ENCODE measurements at places on chromosomes 6 and 20.

DNA sequence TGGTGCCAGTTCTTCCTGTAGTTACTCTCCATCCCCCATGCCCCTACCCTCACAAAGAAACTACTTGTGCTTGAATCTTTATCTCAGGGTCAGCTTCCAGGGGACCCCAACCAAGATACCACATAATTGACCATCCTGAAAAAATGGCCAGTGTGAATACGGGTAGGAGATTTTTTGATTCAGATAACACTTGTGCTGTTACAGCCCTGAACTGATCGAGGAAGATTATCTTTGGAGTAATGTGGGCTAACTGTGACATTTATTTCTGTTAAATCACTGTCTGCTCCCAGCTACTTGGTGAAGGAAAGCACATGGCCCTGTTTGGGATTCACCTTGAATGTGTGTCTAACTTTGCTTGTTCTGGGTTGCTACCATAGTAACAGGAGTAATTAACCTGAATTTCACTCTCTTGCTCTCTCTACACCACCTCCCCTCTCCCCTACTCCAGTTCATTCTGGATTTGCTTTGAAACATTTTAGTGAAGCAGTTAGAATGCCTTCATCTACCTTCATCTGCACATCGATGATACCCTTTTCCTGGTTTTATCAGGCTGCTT lies 219.6 kb upstream of the CHD6 start:
- no peak for DNase-seq

GRCh38 chr20:24991897-24992486 lies 559 bp downstream of the APMAP start:
- DNase-seq = no peak

DNA sequence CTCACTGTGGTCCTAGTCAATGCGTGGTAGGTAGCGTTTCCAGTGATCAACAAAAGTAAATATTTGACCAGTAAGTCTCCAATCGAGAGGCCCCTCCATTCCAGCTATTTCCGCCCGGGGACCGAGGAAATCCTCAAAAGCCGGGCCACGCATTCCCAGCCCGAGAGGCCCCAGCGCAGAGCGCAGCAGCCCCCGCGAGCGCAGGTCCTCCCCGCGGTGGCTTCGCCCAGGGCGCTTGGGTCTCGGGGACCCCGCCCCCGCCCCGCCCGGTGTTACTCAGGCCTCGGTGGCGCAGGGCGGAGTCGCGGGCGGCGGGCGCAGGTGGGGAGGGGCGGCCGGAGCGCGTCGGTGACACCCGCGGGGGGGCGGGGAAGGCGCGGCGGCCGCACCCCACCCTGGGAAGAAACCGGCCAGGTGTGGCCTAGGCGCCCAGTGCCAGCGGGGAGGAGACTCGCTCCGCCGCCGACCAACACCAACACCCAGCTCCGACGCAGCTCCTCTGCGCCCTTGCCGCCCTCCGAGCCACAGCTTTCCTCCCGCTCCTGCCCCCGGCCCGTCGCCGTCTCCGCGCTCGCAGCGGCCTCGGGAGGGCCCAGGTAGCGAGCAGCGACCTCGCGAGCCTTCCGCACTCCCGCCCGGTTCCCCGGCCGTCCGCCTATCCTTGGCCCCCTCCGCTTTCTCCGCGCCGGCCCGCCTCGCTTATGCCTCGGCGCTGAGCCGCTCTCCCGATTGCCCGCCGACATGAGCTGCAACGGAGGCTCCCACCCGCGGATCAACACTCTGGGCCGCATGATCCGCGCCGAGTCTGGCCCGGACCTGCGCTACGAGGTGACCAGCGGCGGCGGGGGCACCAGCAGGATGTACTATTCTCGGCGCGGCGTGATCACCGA lies at the start of gene DSP:
Gene DSP (plus strand): TSS at position 497 of the 890 bp plus-strand sequence. CDS start 245 bp downstream, at position 742.
- peak; percentile 39 for DNase-seq

DNA sequence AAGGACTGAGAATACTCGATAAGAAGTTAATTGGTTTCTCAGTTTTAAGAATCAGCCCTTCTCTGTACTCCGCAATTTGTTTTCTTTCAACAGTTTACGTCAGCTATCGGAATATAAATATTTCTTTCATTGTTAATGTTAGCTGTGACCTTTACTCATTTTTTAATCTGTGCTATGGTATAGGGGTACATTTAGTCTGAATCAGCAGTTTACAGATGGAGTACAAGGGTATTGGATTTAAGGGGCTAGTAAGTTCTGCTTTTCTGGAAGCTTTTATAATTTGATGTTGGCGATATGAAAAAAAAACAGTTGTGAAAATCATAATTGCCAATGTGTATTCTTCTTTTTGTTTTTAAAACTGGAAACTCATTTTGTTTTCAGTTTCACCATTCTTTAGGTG lies 23.0 kb downstream of the FAM135A start:
- no peak for DNase-seq

DNA sequence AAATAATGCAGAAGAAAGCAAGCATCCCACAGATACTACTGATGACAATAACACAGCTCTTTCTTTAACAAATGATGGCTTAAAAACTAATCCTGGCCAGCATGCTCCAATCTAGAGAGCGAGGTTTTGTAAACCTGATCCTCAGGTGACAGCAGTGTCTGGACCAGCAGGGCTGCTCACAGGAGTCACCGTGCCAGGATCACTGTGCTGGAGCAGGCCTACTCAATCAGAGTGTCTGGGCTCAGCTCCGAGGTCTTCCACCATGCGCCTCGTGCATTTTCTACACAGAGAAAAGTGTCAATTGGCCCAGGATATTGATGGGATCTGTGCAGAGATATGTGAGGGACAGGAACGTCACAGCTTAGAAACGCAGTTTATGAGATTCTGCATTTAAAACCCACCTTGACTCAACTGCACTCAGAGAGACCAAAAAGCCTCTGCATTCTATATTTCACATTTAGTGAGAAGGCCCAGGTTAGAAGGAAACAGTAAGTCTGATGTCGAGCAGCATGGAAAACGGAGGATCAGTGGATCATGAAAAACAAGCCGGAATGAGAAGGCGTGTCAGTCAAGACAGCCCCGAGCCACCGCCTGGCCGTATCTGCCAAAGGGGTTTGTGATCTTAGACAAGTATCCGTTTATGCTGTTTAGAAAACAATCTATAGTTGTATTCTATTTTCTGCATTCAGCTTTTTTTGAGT lies 7.8 kb downstream of the RAMACL start:
- no peak for DNase-seq

- DNase-seq = no peak
Observed at GRCh38 chr6:313917-314316, 21.6 kb downstream of the DUSP22 start.

DNA sequence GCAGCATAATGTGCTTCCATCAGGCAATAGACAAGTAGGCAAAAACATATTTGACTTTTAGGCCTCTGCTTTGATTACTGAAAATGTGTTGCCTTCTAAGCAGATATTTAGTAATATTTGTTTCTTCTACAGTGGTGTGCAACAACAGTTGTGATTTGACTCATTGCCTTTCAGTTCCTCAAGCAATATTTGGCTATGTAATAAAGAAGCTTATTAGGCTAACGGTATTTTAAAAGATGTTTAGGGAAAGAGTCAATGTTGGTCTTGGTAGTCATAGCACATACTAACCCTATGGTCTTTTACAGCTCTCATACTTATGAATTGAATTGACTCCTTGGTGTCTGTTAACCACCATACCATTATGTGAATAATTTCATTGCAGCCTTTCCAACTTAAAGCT lies 124.1 kb downstream of the GRIK2 start:
- no peak for DNase-seq

- DNase-seq = no peak
Observed at GRCh38 chr6:14384175-14384949, 266.8 kb downstream of the CD83 start.

DNA sequence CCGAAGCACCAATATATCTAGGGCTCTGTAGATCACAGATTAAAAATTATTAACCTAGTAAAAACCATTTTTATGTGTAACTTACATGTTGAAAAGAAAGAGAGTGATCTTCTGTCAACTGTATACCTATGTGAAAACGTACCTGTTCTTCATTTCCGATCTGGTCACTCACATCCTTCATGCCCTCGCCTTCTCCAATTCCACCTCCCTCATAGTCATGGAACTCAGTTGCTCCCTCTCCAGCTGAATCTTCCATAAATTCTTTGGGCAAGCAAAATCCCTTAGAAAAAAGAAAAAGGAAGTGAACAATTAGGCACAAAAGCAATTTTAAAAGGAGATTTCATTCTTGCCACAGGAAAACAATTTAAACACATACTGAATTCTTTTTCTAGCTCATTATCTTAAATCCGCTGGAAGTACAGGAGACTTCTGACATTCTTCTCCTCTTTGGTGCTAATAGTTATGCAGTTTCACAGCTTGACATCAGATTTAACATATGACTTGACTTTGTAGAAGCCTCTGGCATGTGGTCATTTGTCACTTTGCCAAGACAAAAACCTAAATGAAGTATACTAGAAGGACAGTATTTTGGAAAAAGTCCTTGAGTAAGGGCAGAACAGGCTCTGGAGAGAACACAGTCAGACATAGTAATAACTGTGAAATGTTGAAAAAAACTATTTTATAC lies 29.5 kb upstream of the LYRM2 start:
- DNase-seq = peak; percentile 62

DNA sequence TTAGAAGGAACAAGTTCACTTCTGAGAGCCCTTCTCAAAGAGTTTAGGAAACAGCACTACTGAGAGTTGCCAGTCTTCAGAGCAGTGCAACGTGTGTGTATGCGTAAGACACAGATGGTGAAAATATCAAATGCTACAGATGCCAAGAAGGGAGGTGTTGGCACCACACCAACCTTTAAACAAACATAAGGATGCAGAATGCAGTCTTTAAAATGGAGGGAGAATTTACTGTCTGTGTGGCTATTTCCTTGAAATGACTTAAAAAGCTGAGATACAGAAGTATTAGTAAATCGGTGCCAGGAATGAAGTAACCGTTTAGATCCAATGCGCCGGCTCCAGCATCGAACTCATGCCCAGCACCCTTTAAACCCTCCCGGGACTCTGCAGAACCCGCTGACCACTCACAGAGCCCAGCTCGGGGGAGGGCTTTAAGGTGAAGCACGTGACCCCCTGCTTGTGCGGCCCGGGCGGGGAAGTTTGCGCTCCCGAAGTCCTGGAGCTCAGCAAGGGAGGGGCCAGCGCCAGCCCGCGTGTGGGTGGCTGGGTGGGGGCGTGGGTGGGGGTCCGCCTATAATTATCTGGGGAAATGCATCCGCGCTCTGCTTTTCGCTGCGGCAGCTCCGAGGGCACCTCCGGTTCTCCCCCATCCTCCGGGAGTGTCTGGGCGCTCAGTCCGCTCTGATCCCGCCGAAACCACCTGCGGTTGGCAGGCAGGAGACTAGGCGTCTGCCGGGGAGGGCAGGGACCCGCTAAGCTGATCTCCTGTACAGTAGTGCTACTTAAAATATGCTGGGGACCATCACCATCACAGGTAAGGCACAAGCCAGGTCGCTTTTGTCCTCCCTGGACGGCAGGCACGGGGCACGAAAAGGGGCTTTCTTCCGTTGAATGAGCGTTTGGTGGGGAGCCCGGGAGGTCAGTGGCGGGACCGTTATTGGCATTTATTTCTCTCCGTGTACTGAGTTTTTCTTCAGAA lies 66.0 kb downstream of the ZBTB2 start:
- DNase-seq = peak; percentile 51

DNA sequence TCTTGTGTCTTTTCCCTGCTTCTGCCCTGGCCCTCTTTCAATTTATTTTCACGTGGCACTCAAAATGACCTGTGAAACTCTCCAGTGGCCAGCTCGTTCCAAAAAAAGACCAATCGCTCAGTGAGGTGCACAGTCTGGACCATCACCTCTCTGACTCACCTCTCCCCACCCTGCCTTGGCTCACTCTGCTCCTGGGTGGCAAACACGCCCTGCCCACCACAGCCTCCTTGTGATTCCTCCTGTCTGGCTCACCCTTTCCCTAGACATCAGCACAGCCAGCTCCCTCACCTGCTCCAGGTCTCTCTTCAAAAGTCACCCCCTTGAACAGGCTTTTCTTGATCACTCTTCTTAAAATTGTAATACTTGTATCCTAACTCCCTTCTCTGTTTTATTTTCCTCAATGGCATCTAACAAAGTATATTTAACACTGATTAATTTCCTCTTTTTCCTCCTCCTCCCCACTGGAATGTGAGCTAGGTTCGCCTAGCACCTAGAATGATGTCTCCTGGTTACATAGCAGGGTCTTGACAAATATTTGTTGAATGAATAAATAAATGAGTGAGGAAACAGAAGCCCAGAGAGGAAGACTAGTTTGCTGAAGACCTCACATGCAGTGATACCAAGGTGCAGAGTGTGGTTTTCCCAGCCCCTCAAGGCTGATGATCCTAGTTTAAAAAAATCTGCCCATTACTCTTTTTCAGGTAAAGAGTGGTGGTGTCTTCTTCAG lies 109.0 kb downstream of the GJA10 start:
- DNase-seq = peak; percentile 40

DNA sequence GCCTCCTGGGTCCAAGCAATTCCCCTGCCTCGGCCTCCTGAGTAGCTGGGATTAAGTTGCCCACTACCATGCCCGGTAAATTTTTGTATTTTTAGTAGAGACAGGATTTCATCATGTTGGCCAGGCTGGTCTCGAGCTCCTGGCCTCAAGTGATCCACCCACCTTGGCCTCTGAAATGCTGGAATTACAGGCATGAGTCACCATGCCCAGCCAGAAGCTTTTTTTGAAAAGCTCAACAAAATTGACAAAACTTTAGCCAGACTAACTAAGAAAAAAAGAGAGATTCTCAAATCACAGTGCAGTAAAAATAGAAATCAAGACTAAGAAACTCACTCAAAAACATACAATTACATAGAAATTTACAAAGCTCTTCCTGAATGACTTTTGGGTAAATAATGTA lies 420.6 kb downstream of the COL12A1 start:
- DNase-seq = peak; percentile 40

- DNase-seq = no peak
Observed at GRCh38 chr6:97136626-97137358, 146.2 kb downstream of the MMS22L start.

DNA sequence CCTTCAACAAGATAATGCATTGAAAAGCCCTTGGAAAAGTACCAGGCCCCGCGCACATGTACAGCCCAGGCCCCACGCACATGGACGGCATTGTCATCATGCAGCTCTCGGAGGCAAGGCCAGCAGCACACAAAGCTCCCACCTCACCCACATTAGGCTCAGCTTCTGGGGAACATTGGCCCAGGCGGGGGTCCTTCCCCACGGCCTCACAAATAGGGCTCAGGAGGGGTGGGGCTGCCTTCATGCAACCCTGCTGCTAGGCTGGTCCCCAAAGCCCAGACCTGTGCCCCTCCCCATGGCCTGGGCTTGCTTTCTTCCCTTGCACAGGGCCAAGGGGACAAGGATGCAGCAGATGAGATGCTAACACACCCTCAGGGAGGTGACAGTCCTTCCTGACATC lies 26.7 kb downstream of the NPEPL1 start:
- DNase-seq = no peak

- no peak for DNase-seq
Observed at GRCh38 chr6:259901-260508, 32.3 kb upstream of the DUSP22 start.

- no peak for DNase-seq
Observed at GRCh38 chr20:640674-641515, 12.1 kb downstream of the SRXN1 start.

DNA sequence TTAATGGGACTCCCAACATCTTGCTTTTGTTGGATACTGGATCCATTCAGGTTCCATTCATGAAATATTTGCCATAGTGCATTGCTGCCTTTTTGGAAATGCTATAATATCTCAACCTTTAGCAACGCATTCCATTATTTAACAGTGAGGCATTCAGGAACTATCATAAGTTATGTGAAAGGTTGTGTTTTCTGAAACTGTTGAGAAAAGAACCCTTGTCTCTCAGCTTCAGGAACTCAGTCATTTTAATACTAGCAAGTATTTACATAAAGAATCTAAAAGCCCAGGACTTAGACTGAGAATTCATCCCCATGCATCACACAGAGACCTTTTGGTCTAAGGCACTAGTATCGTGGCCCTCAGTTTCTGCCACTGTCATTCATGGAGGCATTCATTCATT lies 24.9 kb upstream of the SASH1 start:
- peak; percentile 69 for DNase-seq

- no peak for DNase-seq
Observed at GRCh38 chr6:11604215-11604614, 66.7 kb downstream of the TMEM170B start.
